ENCODE measurements at places on chromosomes 11 and 22. TPM values are rescaled to one million over a fixed set of nuclear protein-coding genes. Genes with fewer than 3 reads are reported as not detected.
A peak's percentile ranks its signal among the peaks of the same experiment; 100 is the strongest.

DNA sequence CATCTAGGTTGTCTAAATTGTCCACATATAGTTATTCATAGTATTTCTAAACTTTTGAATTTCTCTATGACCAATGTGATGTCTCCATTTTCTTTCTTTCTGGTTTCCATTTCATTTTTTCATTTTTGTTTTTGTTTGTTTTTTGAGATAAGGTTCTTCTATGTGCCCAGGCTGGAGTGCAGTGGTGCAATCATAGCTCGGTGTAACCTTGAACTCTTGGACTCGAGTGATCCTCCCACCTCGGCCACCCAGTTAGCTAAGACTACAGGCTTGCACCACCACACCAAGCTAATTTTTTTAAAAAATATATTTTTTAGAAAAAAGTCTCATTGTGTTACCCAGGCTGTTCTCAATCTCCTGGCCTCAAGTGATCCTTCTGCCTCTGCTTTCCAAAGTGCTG, 8.2 kb downstream of the GSTT4 start:
- DNase-seq: no peak

The RFPL1 gene
- not detected for total RNA-seq

- no peak for DNase-seq
Observed at GRCh38 chr11:37811349-37811748, 1213.3 kb upstream of the RAG2 start.

DNA sequence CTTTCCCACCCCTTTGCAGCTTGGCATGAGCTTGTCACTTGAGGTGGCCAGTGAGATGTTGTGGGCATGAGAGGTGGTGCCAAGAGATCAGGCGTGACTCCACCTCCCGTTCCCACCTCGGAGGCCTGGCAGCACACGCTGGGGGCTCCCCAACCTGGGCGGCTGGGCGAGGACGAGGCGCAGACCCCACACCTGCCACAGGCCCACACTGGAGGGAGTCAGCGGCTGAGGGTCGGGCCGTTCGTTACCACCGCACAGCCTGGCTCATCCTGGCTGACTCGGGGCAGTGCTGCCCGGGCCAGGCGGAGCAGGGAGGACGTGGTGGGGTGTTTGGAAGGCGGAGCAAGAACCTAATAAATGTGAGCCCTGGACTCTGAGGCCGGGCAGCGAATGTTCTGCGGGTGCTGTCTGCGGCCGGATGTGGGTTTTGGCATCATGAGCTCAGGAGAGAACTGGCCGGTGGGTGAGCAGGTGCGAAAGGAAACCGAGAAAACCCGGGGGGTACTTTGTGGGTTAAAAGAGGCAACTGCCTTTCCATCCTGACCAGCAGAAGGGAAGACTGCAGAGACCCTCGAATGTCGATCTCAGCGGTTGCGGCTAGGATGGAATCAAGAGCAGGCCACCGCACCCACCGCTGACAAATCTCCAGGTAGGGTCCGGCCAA, 10.2 kb upstream of the IFITM3 start:
- no peak for DNase-seq

DNA sequence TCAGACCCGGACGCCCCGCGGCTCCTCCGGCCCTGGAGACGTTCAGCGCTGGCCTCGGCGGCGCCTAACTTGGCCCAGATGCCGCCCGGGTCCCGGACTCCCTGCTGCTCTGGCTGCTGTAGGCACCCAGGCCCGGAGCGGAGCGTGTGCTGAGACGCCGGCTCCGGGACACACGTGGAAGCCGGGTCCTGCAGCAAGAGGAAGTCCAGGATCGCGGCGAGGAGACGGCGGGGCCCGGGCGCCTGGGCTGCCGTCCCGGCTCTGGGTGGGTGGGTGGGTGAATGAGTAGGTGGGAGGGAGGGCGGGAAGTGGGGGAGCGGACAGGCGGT, 223 bp downstream of the WT1 start:
- DNase-seq: no peak

DNA sequence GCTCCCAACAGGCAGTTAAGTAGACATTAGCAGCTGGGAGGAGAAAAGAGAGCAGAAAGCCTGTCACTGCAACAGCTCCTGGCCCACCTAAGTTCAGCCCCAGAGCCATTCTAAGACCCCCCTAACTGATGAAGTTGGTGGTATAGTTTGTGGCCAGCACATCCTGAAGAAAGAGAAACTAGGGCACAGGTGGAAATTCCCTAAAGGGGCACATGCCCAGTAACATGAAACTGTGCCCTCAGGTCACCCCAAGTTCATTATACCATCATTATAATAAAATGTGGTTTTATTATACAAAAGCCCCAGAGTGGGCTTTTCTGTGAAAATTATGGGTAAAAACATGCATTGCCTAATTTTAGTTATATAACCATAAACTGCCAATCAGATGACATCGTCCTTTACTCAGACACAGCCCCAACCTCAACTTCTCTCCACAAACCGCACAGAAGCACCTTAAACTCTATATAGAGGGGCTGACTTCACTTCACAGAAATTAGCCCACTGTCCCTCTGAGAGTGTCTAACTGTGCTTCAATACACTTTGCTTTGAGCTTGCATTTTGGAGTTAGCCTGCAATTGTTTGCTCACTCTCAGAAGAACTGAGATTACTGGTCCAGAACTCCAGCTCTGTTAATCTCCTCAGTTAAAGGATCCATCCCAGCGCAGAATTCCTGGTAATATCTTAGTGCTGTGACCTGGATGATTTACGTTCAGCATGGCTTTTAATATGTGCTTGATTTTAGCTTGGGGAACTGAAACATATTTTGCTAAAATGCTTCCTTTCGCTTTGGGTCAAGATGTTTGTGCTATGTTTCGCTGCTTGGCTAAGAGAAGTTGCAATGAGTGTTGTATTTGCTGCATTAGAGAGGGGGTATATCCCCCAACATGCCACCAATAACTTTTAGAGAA, 1.8 kb upstream of the APOL3 start:
- DNase-seq: no peak

DNA sequence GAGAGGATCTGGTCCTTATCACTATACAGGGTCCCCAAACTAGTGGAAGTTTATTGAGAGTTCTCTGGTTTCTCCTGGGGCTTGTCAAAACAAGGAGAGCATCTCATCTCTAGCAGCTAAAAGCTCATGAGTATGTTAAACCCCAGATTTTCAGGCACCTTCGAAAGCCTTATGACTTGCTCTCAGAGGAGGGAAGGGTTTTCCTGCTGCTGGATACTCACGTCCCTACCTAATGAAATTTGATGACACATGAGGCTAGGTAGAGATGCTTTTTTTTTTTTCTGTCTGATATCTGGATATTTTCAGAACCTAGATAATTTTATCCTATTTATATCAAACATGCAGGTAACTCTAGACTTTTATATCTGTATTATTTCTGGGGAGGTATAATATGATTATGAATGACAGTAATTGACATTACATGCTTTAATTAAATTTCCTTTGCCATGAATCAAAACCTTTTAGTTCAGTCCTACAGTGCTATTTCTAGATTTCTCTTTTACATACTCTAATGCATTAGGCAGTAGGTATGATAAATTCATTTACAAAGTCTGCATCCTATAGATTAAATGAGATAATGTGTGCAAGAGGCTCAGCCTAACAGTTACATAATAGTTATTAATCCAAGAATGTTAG, 73.9 kb downstream of the PARVA start:
- no peak for DNase-seq

DNA sequence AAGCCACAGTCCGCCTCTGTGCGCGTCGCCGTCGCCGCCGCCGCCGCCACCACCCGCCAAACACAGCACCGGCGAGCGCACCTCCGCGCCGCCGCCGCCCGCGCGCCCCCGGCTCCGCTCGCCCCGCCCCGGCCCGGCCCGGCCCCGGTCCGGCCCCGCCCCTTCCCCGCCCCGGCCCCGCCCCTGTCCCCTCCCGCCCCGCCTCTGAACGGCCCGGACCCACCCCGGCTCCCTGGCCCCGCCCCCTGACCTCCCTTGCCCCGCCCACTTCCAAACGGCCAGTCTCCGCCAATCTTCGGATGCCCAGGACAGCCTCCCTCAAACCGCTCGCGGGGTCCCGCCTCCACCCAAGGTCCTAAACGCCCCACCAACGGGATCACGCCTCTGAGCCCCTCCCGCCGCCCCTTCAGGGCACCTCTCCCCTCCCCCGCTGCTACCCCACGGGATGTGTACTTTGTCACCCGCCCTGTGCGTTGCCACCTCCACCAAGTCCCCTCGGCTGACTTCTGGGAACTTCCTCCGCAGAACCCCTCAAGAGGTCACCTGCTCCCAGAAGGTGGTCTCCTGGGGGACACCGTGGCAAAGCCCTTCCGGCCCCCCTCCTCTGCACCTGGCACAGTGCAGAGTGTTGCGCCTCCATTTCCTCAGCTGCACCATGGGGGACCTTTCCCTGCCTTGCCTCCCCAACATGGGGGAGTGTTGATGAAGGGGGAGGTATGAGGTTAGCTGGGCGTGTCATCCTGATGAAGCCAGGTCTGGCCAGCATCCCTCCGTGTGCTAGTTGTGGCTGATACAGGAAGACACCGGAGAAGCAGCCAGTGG, at the start of gene KIAA0930:
Gene KIAA0930 (minus strand): TSS at position 85 of the 822 bp plus-strand sequence. CDS start 191 bp downstream, outside the sequence.
- peak; percentile 73 for DNase-seq

DNA sequence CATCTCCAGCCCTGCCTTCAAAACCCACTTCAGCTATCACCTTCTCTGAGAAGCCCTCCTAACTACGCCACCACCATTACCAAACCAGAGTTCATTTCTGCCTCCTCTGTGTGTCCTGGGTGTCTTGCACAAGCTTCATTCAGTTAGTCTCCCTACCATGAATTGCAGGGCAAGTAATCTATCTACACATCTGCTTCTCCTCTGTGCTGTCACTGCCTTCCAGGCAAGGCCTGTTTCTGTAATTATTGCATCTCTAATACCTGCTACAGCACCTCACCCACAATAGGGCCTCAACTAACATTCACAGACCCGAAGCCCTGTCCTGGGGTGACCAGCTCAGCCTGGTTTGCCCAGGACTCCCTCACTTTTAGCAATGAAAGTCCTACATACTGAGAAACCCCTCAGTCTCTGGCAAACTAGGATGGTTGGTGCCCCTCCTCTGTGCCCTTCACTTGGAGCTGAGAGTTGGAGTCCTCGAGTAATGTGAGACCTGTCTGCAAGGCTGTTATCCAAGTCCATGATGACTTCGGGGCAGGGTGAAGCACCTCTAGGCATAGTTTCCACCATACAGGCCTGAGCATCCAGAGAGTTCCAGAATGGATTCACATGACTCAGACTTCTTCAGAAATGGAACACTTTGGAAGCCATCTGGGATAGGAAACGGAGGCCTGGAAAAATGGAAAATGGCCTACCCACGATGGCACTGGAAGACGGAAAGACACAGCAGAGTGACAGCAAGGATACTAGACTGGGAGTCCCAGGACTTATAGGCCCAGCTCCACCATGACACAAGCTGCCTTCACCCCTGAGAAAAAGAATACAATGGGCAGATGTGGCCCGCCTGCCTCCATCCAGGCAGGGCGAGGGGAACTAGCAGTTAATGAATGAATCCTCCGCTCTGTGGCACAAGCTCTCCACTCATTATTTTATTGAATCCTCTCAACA, 269.3 kb downstream of the BUD13 start:
- DNase-seq: no peak

The DYNC2H1 gene
- 1.0 TPM for total RNA-seq

Measured in activated T-cell treated with anti-CD3 and anti-CD28 coated beads, Interleukin-2, amount 50 U/mL, for 4 hours (primary cell).